ENCODE measurements at places on chromosomes 16 and 17.

- H3K4me3 ChIP-seq: no peak overlapping the region
- H3K4me1 ChIP-seq: peaks cover 12% of the 10 kb centered on the region
- DNase-seq: no peak
- no peak overlapping the region for H3K27ac ChIP-seq
These were observed 22.5 kb downstream of the ARHGAP17 start for GRCh38 chr16:24992696-24993095.

- no peak overlapping the region for H3K4me3 ChIP-seq
- peaks cover 2% of the 10 kb centered on the region for H3K36me3 ChIP-seq
- DNase-seq: no peak
These were observed 41.3 kb upstream of the PABPN1L start for GRCh38 chr16:88907768-88908167.

DNA sequence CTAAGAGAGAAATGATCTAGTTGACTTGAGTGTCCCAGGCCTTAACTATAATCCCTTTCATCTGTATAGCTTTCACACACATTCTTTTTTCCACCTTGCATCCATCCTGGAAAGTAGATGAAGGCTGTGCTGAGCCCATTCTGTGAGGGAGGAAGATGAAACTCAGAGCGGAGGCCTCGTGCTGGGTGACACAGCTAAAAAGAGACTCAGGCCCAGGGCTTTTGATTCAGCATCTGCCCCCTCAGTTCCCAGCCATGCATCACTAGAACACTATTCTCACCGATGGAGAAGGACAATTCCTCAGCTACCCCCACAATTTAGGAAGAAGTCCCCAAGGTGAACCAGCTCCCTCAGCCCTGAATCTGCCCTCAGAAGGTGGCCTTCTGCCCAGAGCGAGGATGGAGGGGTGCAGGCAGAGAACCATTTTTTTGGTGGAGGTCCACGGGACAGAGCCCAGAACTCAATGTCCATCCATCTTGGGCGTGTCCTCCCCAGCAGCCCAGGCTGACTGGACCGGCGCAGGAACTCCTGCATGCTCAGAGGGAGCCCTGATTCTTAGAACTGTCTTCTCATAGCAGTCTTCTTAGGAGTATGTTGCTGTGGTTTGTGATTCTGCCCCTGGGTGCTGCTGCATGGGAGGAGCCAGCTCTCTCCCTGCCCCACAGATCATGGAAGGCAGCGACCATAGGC lies 5.8 kb upstream of the MYCBPAP start:
- peaks cover 4% of the 10 kb centered on the region for H3K27me3 ChIP-seq
- no peak overlapping the region for H3K4me3 ChIP-seq
- DNase-seq: no peak

- DNase-seq: no peak
- H3K4me1 ChIP-seq: no peaks in the 10 kb centered on the region
- H3K27me3 ChIP-seq: no peaks in the 10 kb centered on the region
- no peak overlapping the region for H3K27ac ChIP-seq
- no peak overlapping the region for H3K4me3 ChIP-seq
- H3K36me3 ChIP-seq: peaks cover 28% of the 10 kb centered on the region
These were observed 23.5 kb upstream of the DHRS13 start for GRCh38 chr17:28926366-28926765.

DNA sequence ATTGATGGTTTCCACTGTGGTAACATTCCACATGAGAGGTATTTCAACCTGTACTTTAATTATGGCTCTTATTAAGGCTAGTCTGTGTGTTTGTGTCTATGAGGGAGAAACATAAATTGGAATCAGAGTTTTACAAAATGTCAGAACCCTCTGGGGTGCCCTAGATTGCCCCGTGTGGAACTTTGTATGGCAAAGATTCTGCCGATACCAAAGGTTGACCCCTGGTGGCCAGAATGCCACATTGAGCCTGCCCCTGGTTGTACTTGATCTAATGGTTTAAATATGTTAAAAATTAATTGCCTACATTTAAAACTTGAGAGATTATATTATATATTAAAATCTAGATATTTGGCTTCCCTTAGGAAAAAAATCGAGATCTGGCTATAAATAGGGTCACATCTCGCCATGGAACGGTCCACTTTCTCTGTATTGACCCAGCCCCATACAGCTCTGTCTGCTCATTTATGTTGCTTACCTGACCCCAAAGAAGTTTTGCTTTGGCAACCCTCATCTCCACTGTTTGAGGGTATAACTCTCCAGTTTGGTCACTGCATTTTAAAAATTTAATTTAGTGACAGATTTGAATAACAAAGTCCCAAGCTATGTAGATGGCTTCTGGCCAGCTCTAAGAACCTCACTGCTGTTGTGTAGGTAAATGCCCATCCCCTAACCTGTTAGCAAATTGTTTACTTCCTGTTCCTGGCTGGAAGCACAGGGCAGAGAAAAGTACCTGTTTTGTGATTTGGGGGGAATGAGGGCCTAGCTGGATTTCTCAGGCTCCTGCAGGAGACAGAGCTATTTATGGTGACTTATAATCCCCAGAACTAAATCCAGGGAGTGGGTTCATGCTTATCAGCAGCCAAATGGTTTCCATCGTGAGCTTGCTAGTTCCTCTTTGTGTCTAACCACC lies 95.0 kb downstream of the PLCG2 start:
- H3K27ac ChIP-seq: no peak overlapping the region
- DNase-seq: peak; percentile 26
- no peaks in the 10 kb centered on the region for H3K36me3 ChIP-seq
- peaks cover 3% of the 10 kb centered on the region for H3K27me3 ChIP-seq

DNA sequence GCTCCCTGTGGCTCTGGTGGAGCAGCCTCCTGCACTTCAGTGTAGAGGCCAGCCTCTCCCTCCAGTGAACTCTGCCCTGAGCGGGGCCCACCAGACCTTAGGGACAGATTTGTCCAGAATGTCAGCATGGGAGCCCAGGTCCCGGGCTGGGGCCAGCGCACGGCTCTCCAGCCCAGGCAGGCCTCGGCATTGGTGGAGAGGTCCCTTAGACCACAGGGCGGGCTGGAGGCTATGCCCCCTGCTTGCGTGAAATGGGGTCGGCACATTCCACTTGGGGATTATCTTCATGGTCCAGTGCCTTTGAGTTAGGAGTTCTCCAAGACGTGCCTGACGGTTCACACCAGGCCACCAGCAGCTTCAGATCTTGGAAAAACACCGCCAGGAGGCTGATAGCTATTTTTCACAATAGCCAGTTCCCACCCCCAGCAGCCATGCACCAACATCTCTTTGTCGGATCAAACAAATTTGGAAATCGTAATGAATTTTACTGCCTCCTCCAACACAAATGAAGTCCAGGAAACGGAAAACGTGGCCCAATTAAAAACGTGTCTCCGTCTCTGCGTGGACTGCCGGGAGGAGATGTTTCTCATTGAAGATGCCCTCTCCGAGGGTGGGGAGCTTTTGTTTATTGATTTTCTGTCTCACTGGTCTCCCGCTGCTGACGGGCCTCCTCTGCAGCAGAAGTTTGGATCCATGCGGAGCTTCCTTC lies 110.0 kb upstream of the CIBAR2 start:
- no peak overlapping the region for H3K4me3 ChIP-seq
- H3K27ac ChIP-seq: no peak overlapping the region
- no peaks in the 10 kb centered on the region for H3K36me3 ChIP-seq
- peaks cover 64% of the 10 kb centered on the region for H3K4me1 ChIP-seq
- no peaks in the 10 kb centered on the region for H3K27me3 ChIP-seq

- H3K36me3 ChIP-seq: no peaks in the 10 kb centered on the region
- DNase-seq: no peak
- no peaks in the 10 kb centered on the region for H3K27me3 ChIP-seq
- H3K27ac ChIP-seq: no peak overlapping the region
- no peak overlapping the region for H3K4me3 ChIP-seq
- no peaks in the 10 kb centered on the region for H3K4me1 ChIP-seq
These were observed 560.0 kb upstream of the SALL1 start for GRCh38 chr16:51710905-51711563.
